ENCODE measurements at places on chromosomes 2 and 18.

DNA sequence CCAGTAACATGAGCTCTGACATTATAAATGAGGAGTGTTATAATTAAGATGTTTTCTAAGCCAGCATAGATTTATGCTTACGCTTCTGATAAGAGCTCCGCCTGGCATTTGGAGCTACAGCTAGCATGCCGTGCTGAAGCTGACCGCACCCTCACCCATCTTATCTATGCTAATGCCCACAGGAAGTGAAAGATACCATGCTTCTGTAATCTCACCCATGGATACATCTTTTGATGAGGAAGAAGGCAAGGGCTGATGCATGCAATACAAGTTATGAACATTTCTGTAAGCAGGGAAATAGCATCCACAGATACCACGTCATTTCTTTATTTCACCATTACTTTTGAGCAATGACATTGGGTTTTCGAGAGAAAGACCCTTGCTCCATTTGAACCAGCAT is 82.3 kb downstream of the ARL4C start:
- no peak overlapping the region for H3K4me3 ChIP-seq

DNA sequence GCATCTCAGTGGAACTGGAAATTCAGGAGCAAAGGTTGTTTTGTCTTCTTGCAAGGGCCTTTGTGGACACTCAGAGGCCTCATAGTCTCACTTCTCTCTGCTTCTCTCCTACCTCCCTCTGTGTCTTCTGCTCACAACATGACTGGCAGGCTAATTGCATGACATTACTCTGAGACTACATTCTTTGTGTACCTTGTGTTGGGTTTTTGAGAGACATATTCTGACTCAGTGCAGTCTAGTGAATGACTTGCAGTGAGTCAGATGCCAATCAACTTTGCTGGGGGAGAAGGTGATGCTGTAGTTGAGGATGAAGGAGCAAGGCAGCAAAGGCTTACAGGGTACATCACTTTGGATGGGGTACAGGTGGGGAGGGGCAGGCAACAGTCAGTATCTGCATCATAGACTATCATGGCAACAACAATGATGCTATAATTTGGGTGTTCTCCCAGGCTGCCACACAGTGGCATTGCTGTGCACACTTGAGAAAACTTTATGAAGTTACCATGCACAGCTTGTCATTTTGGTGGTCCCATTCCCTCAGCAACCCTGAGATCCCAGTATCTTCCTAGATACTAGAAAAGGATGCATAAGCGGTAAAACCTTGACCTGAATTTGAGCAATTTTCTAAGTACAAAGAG is 69.3 kb upstream of the SLC16A14 start:
- no peak overlapping the region for H3K27ac ChIP-seq
- H3K36me3 ChIP-seq: no peaks in the 10 kb centered on the region

DNA sequence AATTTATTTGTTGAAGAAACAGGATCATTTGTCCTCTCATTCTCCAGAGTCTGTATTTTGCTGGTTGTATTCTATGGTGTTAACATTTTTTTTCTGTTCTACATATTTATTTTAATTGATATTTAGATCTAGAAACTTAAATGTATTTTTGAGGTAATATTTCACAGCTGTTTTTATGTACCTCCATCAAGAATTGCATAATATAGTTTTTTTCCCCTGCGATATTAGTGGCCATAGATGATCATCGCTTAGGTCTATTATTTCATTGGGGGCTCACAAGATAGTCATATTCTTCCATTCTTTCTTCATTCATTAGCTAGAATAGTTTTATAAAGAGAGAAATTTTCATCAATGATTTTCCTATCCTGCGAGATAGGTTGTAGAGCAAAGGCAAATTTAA is 89.3 kb downstream of the PARD3B start:
- no peak overlapping the region for H3K4me3 ChIP-seq
- H3K4me1 ChIP-seq: no peaks in the 10 kb centered on the region
- H3K36me3 ChIP-seq: no peaks in the 10 kb centered on the region
- H3K27ac ChIP-seq: no peak overlapping the region
- H3K27me3 ChIP-seq: no peaks in the 10 kb centered on the region
- DNase-seq: no peak

DNA sequence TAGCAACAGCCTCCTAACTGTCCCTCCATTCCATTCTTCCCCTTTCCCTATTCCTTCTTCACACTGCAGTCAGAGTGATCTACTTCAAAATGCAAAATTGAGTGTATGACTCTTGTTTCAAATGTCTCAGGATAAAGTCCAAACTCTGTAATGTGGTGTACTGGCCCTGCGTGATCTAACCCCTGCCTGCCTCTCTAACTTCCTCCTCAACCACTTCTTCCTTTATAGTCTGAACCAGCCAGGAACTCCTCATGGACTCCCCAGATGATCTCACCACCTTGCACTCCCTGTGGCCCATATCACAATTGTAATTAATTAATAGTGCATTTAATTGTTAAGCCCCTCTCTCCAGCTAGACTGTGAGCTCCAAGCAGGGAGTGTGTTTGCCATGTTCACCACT is 3.1 kb upstream of the B3GNT2 start:
- H3K27ac ChIP-seq: no peak overlapping the region
- no peak for DNase-seq
- peaks cover 22% of the 10 kb centered on the region for H3K4me1 ChIP-seq
- H3K4me3 ChIP-seq: no peak overlapping the region
- no peaks in the 10 kb centered on the region for H3K36me3 ChIP-seq

DNA sequence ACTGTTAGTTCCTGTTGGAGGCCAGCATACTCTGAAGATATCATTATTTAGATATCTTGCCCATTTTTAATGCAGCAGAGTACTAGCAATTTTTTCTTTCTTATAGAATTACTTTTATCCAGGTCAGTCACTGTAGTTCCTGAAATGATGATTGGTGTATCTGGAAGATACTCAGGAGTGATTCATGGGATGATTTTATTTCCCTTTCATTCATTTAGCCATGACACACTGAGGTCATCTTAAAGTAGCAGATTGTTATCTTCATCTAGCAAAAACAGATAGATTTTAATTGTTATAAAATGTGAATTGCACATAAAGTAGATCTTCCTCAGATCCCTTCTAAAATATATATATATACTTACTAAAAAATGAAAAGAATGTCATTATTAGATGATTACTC is 109.1 kb downstream of the PIK3C3 start:
- no peaks in the 10 kb centered on the region for H3K4me1 ChIP-seq
- DNase-seq: no peak
- no peak overlapping the region for H3K27ac ChIP-seq
- H3K4me3 ChIP-seq: no peak overlapping the region
- H3K36me3 ChIP-seq: no peaks in the 10 kb centered on the region

- DNase-seq: no peak
- H3K27ac ChIP-seq: no peak overlapping the region
- no peaks in the 10 kb centered on the region for H3K27me3 ChIP-seq
- no peaks in the 10 kb centered on the region for H3K36me3 ChIP-seq
- H3K4me3 ChIP-seq: no peak overlapping the region
- no peaks in the 10 kb centered on the region for H3K4me1 ChIP-seq
Measured at GRCh38 chr2:30272761-30273573, 41.6 kb downstream of the LBH start.

DNA sequence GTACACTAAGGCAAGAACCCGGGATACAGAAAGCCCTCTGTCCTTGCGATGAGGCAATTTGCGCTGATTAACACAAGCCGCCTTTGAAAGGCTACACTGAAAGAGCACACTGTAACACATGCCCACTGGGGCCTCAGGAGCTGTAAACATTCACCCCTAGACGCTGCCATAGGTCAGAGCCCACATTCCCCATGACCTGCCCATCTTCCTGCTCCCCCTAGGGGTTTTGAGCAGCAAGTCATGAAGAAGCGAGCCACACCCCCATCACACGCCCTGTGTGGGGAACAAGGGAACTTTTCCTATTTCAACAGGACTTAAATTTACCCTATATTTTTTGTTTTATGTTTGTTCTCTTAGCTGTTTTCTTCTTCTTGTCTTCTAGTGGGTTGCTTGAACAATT is 47.8 kb upstream of the SLC4A10 start:
- no peaks in the 10 kb centered on the region for H3K27me3 ChIP-seq
- H3K27ac ChIP-seq: no peak overlapping the region
- no peaks in the 10 kb centered on the region for H3K4me1 ChIP-seq
- H3K4me3 ChIP-seq: no peak overlapping the region
- DNase-seq: no peak

- H3K4me1 ChIP-seq: no peaks in the 10 kb centered on the region
- no peaks in the 10 kb centered on the region for H3K36me3 ChIP-seq
- H3K4me3 ChIP-seq: peak overlapping the region; percentile 79
- no peaks in the 10 kb centered on the region for H3K27me3 ChIP-seq
- peak overlapping the region; percentile 69 for H3K27ac ChIP-seq
Measured at GRCh38 chr2:158967731-158968395, 577 bp upstream of the TANC1 start.

GRCh38 chr18:55439056-55439455 is 148.9 kb downstream of the TCF4 start:
- no peak overlapping the region for H3K27ac ChIP-seq
- H3K4me1 ChIP-seq: no peaks in the 10 kb centered on the region
- no peak overlapping the region for H3K4me3 ChIP-seq
- no peaks in the 10 kb centered on the region for H3K27me3 ChIP-seq
- no peak for DNase-seq

DNA sequence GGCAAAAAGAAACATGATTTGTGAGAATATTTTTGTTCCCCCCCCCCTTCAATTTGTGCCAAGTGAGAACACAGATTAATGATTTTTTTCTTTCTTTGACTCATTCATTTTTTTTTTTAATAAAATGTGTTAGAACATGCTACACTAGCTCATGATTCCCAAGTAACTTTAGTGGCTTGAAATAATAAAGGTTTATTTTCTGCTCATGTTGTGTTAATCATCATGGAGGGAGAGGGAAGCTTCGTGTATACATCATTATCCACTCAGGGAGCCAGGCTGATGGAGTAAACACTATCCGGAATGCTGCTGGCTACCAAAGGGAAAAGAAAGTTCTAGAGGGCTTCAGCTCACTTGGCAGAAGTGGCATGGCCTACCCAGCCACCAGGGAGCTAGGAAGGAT is 40.6 kb downstream of the PHLPP1 start:
- H3K27me3 ChIP-seq: no peaks in the 10 kb centered on the region
- H3K27ac ChIP-seq: no peak overlapping the region
- no peak overlapping the region for H3K4me3 ChIP-seq
- DNase-seq: no peak

- no peaks in the 10 kb centered on the region for H3K4me1 ChIP-seq
- no peak overlapping the region for H3K27ac ChIP-seq
- no peak overlapping the region for H3K4me3 ChIP-seq
- DNase-seq: no peak
- H3K27me3 ChIP-seq: no peaks in the 10 kb centered on the region
Measured at GRCh38 chr2:134446383-134447017, 192.6 kb downstream of the MGAT5 start.

DNA sequence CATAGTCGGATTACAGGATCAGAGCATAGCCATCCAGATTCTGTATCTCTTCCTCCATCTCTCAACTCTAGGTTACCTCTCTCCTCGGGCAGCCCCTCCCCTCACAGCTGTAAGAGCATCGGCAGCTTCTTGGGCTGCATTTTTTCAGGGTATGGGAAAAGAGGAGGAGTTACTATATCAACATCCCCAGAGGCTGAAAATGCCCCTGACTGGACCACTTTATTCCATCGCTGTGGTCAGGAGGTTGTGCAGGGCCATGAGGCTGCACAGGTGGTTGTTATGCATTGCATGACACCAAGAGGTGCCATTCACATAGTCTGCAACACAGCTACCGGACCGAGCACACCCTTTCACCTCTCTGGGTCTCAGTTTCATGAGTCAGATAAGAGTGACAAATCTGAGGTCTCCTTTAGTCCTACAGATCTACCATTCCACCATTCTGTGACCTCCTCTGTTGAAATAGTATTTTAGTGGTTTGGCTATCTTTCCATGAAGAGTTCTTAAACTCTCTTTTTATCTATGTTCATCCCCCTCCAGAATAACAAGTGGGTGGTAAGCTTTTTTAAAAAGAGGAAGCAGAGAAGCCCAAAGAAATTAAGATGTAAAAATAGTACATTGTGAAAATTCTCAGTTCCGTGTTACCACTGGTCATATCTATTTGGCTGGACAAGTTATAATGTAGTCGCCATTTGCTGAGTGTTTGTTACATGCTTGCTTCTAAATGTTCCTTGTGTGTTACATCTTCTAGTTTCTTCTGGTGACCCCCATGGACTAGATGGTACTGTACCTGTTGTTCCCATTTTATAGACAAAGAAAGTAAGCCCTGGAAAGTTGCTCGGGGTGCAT is 56.6 kb upstream of the SLC1A4 start:
- H3K36me3 ChIP-seq: no peaks in the 10 kb centered on the region
- no peaks in the 10 kb centered on the region for H3K27me3 ChIP-seq
- H3K4me3 ChIP-seq: no peak overlapping the region
- no peak for DNase-seq
- H3K4me1 ChIP-seq: no peaks in the 10 kb centered on the region
- H3K27ac ChIP-seq: no peak overlapping the region

DNA sequence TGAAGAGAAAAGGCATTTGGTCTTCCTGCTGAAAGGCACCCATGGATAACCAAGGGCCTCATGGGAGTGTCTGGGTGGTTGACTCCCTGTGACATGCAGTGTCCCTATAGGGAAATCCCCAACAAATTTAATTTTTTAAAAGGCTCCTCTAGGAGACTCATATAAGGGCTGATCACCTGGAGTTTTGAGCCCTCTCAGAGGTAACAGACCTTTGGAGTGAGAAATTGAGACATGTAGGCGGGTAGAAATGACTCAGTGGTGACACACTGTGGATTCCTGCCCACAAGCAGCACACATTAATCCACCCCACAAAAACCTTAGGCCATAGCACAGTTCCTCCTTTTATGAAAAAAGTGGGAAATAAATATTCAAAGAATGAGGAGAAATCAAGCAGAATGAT is 557.0 kb upstream of the CNTNAP5 start:
- DNase-seq: no peak
- H3K4me1 ChIP-seq: no peaks in the 10 kb centered on the region
- H3K4me3 ChIP-seq: no peak overlapping the region
- no peaks in the 10 kb centered on the region for H3K27me3 ChIP-seq
- no peaks in the 10 kb centered on the region for H3K36me3 ChIP-seq
- H3K27ac ChIP-seq: no peak overlapping the region

- H3K4me3 ChIP-seq: no peak overlapping the region
- no peak overlapping the region for H3K27ac ChIP-seq
- no peaks in the 10 kb centered on the region for H3K27me3 ChIP-seq
Measured at GRCh38 chr2:239720361-239721360, 304.5 kb downstream of the NDUFA10 start.

GRCh38 chr18:79227621-79228020 is 158.4 kb downstream of the ATP9B start:
- no peaks in the 10 kb centered on the region for H3K4me1 ChIP-seq
- H3K27me3 ChIP-seq: no peaks in the 10 kb centered on the region
- H3K4me3 ChIP-seq: no peak overlapping the region
- H3K36me3 ChIP-seq: no peaks in the 10 kb centered on the region

- H3K4me1 ChIP-seq: no peaks in the 10 kb centered on the region
- H3K36me3 ChIP-seq: no peaks in the 10 kb centered on the region
- no peak overlapping the region for H3K27ac ChIP-seq
- no peak for DNase-seq
Measured at GRCh38 chr2:231998046-231998445, 36.5 kb downstream of the DIS3L2 start.

GRCh38 chr2:45769854-45770576 is 118.5 kb downstream of the PRKCE start:
- peaks cover 3% of the 10 kb centered on the region for H3K4me1 ChIP-seq
- H3K4me3 ChIP-seq: no peak overlapping the region
- DNase-seq: no peak
- no peaks in the 10 kb centered on the region for H3K27me3 ChIP-seq

- no peak for DNase-seq
- no peaks in the 10 kb centered on the region for H3K4me1 ChIP-seq
- no peaks in the 10 kb centered on the region for H3K36me3 ChIP-seq
- no peak overlapping the region for H3K27ac ChIP-seq
- H3K4me3 ChIP-seq: no peak overlapping the region
Measured at GRCh38 chr18:55869556-55870501, 281.8 kb upstream of the TCF4 start.

- no peaks in the 10 kb centered on the region for H3K36me3 ChIP-seq
- no peaks in the 10 kb centered on the region for H3K4me1 ChIP-seq
- no peak for DNase-seq
Measured at GRCh38 chr2:18976168-18976961, 382.1 kb downstream of the OSR1 start.
